ENCODE measurements at places on chromosomes 4 and X.

DNA sequence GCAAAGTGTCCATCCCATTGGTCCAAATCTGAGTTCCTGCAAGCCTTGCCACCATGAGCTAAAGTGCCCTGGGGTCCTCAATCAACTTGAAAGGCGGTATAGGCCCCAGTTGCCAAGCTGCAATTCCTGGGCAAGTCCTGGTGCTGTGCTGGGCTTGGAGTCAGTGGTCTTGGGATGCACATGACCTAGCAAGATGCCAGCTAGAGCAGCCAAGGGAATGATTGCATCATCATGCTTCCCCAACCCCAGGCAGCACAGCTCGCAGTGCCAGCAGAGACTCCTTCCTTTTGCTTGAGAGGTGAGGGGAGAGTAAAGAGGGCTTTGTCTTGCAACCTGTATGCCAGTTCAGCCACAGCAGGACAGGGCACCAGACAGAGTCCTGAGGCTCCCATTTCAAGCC lies 50.5 kb downstream of the KCNIP4 start:
- no peak for DNase-seq

DNA sequence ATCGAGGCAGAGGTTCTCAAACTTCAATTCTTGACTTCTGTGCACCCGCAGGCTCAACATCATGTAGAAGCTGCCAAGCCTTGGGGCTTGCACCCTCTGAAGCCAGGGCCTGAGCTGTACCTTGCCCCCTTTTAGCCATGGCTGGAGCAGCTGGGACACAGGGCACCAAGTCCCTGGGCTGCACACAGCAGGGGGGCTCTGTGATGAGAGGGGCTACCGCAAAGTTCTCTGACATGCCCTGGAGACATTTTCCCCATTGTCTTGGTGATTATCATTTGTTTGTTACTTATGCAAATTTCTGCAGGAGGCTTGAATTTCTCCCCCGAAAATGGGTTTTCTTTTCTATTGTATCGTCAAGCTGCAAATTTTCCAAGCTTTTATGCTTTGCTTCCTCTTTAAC lies 4.9 kb upstream of the MAGEB17 start:
- DNase-seq: no peak

- no peak for DNase-seq
These were observed 54.4 kb upstream of the HGFAC start for GRCh38 chr4:3387154-3387942.

- DNase-seq: no peak
These were observed 384.6 kb downstream of the STIM2 start for GRCh38 chr4:27245216-27245615.

- no peak for DNase-seq
These were observed 28.5 kb upstream of the LIMCH1 start for GRCh38 chr4:41509451-41509866.
